ENCODE measurements at places on chromosomes 2 and 18. TPM values are rescaled to one million over a fixed set of nuclear protein-coding genes. Genes with fewer than 3 reads are reported as not detected.

CAPN14 gene
- total RNA-seq, result 0.33 TPM

CABLES1 gene
- total RNA-seq, result 191 TPM

PCARE gene
- not detected for total RNA-seq

IL1RN gene
- not detected for total RNA-seq

FAM228A gene
- not detected for total RNA-seq
